ENCODE measurements at places on chromosomes 6 and 20. TPM values are rescaled to one million over a fixed set of nuclear protein-coding genes. Genes with fewer than 3 reads are reported as not detected.
A peak's percentile ranks its signal among the peaks of the same experiment; 100 is the strongest.

DNA sequence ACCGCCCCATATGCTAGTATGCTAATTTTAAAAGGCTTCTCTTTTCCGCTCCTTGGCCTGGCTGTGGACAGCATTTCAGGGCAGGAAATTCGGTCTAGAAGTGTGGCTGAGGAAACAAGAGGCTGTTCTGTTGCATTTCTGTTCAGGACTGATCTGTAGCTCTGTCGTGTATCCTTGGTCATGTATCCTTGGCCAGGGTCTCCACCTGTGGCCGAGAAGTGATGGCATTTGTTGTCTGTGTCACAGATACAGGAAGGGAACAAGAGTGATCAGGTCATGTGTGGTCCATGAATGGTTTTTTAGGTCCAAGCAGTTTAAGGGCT is 300.5 kb upstream of the SUPT3H start:
- H3K4me1 ChIP-seq = peaks cover 13% of the 10 kb centered on the region
- H3K4me3 ChIP-seq = no peak overlapping the region

- no peak overlapping the region for H3K4me3 ChIP-seq
- H3K27ac ChIP-seq = no peak overlapping the region
- H3K27me3 ChIP-seq = no peaks in the 10 kb centered on the region
- H3K36me3 ChIP-seq = no peaks in the 10 kb centered on the region
- no peaks in the 10 kb centered on the region for H3K4me1 ChIP-seq
Measured at GRCh38 chr6:89581689-89582088, 56.9 kb downstream of the LYRM2 start.

DNA sequence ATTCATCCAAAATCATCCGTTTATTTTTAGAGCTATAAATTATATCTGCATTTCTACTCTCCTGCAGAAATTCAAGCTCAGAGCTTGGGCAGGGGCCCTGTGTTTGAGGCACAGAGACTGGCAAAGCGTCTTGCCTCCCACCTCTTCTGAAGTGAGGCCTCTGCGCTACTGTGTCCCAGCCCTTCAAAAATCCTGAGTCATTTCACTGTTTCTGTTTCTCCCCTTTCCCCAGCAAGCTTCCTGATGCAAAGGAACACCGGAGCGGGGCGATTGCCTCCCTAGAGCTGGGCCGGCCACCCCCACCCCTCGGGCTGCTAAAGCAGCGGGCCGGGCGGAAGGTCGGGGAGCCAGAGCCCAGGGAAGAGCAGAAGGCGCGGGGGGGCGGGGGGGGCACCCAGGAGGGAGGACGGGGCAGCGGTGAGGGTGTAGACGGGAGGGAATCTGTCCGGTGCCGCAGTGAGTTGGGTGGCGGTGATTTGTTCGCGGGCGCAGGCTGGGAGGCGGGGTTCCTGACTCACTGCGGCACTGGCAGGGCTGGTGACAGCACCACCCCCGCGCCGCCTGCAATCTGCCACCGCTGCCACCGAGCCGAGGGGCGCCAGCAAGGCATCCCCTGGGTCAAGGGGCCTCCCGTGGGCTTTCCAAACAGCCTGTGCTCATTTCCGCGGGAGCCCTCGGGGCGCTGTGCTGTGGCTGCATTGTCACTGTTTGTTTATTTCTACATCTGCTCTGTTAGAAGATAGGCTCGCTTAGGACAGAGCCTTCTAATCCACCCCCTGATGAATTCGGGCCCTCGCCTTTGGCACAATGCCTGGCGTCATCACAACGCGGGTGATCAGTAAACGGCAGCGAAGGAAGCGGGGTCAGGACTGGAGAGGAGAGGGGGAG is 46.5 kb upstream of the SNAP25 start:
- peak overlapping the region; percentile 36 for H3K4me3 ChIP-seq
- no peaks in the 10 kb centered on the region for H3K4me1 ChIP-seq
- peaks cover 7% of the 10 kb centered on the region for H3K27me3 ChIP-seq
- no peaks in the 10 kb centered on the region for H3K36me3 ChIP-seq
- no peak for DNase-seq

GRCh38 chr6:167980911-167981580 is 16.4 kb upstream of the KIF25 start:
- H3K27me3 ChIP-seq = no peaks in the 10 kb centered on the region
- H3K27ac ChIP-seq = no peak overlapping the region
- no peaks in the 10 kb centered on the region for H3K36me3 ChIP-seq
- H3K4me1 ChIP-seq = no peaks in the 10 kb centered on the region
- H3K4me3 ChIP-seq = no peak overlapping the region
- no peak for DNase-seq

DNA sequence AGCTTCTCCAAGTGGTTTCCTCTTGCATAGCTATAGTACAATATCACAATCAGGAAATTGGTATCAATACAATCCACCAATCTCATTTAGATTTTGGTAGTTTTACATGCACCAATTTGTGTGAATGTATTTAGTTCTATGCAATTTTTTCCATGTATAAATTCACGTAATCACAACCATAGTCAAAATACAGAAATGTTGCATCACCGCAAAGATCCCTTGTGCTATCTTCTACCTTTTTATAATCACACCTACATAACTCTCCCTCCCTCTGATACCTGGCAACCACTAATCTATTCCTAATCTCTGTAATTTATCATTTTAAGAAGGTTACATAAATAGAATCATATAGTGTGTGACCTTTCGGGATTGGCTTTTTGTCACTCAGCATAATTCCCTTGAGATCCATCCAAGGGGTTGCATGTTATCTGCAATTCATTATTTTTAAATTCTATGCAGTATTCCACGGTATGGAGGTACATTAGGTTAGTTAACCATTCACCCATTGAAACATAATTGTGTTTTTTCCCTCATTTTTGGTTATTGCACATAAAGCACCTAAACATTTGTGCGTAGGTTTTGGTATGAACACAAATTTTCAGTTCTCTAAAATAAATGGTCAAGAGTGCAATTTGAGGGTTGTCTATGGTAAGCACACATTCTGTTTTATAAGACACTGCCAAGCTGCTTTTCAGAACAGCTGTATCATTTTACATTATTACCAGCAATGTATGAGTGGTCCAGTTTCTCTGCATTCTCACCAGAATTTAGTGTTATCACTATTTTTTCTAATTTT is 95.1 kb upstream of the SLC22A23 start:
- H3K27ac ChIP-seq = no peak overlapping the region
- H3K4me1 ChIP-seq = no peaks in the 10 kb centered on the region
- no peak for DNase-seq
- no peak overlapping the region for H3K4me3 ChIP-seq
- peaks cover 11% of the 10 kb centered on the region for H3K27me3 ChIP-seq

DNA sequence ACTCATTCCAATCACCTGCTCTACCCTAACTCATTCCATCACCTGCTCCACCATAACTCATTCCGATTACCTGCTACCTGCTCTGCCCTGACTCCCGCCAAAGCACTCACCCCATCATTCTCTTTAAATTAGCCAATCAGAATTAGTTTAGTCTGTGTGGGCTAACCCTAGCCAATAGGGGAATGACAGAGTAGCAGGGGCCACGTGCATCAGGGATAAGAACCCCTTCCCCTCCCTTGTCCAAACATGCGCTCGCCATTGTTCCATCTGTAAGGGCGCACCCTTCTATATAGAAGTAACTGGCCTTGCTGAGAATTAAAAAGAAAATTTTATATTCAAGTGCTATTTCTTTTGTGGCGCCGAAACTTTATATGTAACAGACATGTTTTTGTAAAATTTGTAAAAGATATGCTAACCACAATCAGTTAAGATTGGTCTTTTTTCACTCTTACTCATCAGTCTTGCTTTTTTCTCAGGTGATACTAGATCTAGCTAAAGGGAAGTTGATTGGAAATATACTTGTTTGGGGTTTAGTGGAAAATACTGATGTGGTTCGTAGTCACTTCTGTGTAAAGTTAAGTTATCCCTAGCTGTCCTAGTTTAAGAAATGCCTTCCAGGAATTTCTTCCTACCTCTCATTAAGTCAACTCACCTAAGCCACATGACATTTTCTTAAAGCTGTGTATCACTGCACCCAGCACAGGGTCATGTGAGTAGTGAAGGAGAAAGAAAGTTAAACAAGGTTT is 16.5 kb downstream of the RTN4IP1 start:
- no peaks in the 10 kb centered on the region for H3K36me3 ChIP-seq
- no peak overlapping the region for H3K4me3 ChIP-seq
- no peaks in the 10 kb centered on the region for H3K4me1 ChIP-seq
- no peak overlapping the region for H3K27ac ChIP-seq
- no peak for DNase-seq
- H3K27me3 ChIP-seq = no peaks in the 10 kb centered on the region

DNA sequence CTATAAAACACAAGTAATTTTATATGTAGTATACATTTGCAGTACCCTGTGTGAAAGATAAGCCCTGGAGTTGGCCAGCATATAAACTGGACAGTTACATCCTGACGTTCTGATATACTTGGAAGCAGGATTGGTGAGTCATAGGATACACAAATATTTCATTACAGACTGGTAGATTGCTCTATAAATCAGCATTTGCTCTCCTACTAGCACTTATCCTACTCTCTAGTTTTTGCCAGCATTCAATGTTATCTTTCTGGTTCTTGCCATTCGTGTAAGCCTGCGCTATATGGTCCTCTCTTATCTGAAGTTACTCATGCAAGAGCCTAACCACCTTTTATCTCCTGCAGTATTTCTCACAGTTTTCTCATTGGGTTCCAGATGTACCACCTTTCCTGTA is 680.2 kb upstream of the MMS22L start:
- DNase-seq = no peak
- no peak overlapping the region for H3K27ac ChIP-seq
- H3K36me3 ChIP-seq = no peaks in the 10 kb centered on the region
- H3K27me3 ChIP-seq = no peaks in the 10 kb centered on the region
- H3K4me3 ChIP-seq = no peak overlapping the region
- no peaks in the 10 kb centered on the region for H3K4me1 ChIP-seq

DNA sequence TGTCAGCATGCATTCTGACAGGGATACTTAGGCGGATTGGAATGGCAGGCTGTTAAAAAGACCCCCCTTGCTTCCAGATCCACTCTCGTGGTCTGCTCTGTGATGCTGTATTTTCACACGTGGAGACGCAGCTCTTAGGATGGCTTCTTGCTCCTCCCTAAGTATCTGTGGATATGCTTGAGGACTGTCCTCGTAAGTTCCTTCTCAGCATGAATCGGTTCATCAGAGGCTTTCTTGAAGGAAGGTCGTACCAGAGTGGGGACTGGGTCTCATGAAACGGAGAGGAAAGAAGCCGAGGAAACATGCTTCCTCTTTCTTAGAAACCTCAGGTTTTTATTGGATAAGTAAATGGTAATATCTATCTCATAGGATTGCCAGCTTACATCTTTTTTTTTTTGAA is 220.4 kb downstream of the FARS2 start:
- DNase-seq = no peak
- H3K36me3 ChIP-seq = no peaks in the 10 kb centered on the region
- no peak overlapping the region for H3K4me3 ChIP-seq
- H3K27ac ChIP-seq = no peak overlapping the region
- H3K27me3 ChIP-seq = no peaks in the 10 kb centered on the region
- H3K4me1 ChIP-seq = no peaks in the 10 kb centered on the region

DNA sequence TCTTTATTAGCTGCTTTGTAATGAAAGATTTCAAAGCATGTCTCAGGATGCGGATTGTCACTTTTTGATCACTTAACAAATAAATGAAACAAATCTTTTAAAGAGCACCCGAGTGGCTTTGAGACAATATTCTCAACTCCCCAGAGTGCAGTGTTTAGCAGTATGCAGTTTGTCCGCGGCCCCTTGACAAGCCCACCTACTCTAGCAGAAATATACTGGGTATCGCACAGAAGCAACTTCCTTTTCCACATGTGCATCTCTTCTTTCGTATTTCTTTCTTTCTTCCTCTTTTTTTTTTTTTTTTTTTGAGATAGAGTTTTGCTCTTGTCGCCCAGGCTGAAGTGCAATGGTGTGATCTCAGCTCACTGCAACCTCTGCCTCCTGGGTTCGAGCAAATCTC is 84.5 kb upstream of the FAM184A start:
- no peak overlapping the region for H3K27ac ChIP-seq
- no peaks in the 10 kb centered on the region for H3K4me1 ChIP-seq
- no peak for DNase-seq
- H3K4me3 ChIP-seq = no peak overlapping the region

DNA sequence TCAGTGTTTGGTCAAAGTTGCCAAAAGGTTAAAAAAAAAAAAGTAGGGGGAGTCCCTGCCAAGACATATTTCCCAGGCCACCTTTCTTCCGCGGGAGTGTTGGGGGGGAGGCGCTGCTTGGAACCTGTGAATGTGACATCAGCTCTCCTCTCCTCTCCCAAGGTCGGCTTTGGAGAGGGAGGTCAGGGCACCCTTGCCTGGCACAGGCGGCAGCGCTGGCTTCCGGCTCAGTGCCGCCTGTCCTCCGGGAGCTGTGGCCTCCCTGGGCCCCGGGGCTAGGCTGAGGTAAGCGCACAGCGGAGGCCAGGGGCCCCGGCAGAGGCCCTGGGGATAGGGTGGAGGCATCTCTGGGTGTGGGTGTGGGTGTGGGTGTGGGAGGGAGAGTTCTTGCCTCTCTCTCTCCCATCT is 1.9 kb upstream of the EDN1 start:
- peak overlapping the region; percentile 83 for H3K27ac ChIP-seq
- H3K4me3 ChIP-seq = peak overlapping the region; percentile 67
- H3K36me3 ChIP-seq = no peaks in the 10 kb centered on the region
- peaks cover 41% of the 10 kb centered on the region for H3K4me1 ChIP-seq
- no peak for DNase-seq

DNA sequence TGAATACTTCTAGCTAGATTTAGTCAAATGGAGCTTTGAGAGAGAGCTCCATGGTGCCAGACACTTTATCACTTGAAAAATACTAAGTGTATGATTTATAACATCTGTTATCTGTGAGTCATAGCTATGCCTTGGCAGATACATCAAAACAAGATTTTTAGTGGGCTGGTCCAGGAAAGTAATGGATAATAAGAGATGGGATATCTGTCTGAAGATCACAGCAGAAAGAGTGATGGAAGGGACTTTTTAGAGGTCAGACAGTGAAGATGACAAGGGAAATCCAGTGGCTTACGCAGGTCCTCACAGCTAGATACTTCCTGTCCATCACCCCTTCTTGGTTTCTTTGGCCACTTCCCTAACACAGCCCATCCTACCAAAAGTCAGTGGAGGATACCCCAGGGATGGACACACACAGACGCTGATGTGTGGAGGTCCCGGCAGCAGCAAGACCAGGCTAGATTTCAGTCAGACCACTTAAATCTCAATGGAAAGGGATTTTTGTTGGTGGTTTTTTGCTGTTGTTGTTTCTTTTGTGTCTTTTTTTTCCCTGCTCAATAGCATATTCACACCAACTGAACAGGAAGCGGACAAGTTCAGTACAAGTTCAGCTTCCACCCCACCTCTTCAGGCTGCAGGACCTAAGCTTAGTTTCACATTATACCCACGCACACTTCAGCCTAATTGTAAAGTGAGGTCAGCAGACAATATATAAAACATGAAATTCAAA is 209.3 kb downstream of the ALDH8A1 start:
- 0 out of 2 replicates have a peak, but pooled peaks cover 2% of the 10 kb centered on the region for H3K27me3 ChIP-seq
- H3K27ac ChIP-seq = no peak overlapping the region
- H3K36me3 ChIP-seq = no peaks in the 10 kb centered on the region
- no peaks in the 10 kb centered on the region for H3K4me1 ChIP-seq
- no peak for DNase-seq

The KIF6 gene
- total RNA-seq = not detected

The PLAGL1 gene
- total RNA-seq = 24.3 TPM

The NRSN1 gene
- not detected for total RNA-seq

The PDYN gene
- total RNA-seq = not detected

The CGA gene
- not detected for total RNA-seq

The BNIP5 gene
- total RNA-seq = not detected

The ZC3H12D gene
- total RNA-seq = 0.26 TPM

The GRIK2 gene
- total RNA-seq = 6.6 TPM

Measured in Panc1 (cell line).